ENCODE measurements at places on chromosomes 1 and 21.

DNA sequence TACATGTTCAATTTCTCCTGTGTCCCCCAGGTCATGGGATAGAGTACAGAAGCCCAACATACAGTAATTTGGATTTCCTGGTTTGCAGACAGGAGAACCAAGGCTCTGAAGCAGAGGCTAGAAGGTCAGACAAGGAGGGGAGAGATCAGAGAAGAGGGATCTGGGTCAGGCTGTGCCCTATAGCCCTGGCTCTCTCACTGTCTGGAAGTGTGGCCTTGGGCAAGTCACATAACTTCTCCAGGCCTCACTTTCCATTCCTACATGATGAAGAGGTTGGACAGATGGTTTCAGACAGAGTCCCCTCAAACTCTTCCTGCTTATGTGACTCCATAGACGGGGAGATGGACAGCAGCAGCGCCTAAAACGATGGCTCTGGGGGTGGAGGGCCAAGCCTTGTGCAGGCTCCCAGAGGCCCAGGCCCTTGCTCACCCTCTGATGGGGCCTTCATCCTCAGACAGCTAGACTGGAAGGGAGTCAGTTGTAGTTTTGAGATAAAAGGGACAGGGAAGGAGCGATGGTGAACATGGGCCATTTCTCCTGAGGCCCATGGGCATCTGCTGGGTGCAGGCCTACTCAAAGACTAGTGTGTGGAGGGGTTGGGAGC is 2.9 kb downstream of the TRIM62 start:
- no peak for DNase-seq

- no peak for DNase-seq
Measured at GRCh38 chr1:119974013-119974412, 77.7 kb upstream of the ADAM30 start.

DNA sequence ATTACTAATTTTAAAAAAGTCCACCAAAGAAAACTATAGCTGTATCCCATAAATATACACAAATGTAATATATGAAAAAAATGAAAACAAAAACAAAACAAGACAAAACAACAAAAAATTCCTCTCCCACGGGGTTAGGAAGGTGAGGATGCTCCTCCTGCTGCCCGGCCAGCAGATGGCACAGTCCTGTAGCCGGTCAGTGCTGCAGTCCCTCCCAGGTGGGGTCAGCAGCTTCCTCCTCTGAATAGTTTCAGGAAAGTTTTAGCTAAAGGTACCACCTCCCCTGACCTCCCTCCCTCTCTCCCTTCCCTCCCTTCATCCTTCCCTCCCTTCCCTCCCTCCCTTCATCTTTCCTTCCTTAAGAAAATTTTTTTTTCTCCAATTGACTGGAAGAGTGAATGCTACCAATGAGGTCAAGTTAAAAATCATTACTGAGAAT is 67.8 kb upstream of the BCL10 start:
- no peak for DNase-seq

GRCh38 chr1:232767305-232768074 is 37.7 kb upstream of the MAP10 start:
- DNase-seq = no peak

- DNase-seq = no peak
Measured at GRCh38 chr1:98931128-98931835, 73.4 kb downstream of the PLPPR5 start.

DNA sequence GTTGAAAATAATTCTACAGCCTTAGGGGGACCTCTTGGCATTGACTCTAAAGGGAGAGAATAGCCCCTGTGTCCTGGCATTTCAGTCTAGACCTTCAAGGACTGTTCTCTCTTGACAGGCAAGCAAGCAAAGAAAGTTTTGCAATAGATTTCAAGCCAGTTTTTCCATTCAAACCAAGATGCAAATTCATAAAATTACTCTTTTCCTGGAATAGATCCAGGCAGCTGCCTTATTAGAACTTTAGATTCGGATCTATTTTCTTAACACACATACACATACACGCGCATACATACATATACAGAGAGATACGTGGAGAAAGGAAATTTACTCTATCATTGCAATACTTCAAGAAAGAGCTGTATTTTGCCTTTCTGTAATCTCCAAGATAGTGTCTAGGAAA is 129.4 kb downstream of the EDEM3 start:
- DNase-seq = no peak

GRCh38 chr1:11179125-11179524 is 10.0 kb upstream of the ANGPTL7 start:
- no peak for DNase-seq

GRCh38 chr1:39863177-39863576 is 20.1 kb downstream of the TRIT1 start:
- DNase-seq = no peak
